ENCODE measurements at places on chromosomes 11 and 22. TPM values are rescaled to one million over a fixed set of nuclear protein-coding genes. Genes with fewer than 3 reads are reported as not detected.

DNA sequence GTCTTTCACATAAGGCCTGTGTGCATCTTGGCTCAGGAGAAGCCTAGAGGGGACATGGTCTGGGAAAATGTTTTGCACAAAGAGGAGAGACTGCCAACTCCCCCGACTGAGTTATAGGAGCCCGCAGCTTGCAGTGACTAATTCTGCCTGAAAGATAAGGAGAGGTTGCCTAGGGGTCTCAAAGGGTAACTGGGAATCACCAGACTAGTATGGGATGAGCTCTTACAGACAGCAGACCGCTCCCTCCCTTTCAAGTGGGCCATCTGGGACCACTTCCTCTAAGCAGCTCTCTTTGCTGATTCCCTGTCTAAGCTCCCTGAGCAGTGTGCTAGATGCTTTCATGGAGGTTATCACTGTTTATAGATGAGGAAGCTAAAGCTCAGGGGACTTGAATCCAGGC, 105.1 kb downstream of the TENM4 start:
- no peaks in the 10 kb centered on the region for H3K36me3 ChIP-seq
- DNase-seq: no peak
- H3K27ac ChIP-seq: no peak overlapping the region
- no peaks in the 10 kb centered on the region for H3K27me3 ChIP-seq
- H3K4me3 ChIP-seq: no peak overlapping the region

DNA sequence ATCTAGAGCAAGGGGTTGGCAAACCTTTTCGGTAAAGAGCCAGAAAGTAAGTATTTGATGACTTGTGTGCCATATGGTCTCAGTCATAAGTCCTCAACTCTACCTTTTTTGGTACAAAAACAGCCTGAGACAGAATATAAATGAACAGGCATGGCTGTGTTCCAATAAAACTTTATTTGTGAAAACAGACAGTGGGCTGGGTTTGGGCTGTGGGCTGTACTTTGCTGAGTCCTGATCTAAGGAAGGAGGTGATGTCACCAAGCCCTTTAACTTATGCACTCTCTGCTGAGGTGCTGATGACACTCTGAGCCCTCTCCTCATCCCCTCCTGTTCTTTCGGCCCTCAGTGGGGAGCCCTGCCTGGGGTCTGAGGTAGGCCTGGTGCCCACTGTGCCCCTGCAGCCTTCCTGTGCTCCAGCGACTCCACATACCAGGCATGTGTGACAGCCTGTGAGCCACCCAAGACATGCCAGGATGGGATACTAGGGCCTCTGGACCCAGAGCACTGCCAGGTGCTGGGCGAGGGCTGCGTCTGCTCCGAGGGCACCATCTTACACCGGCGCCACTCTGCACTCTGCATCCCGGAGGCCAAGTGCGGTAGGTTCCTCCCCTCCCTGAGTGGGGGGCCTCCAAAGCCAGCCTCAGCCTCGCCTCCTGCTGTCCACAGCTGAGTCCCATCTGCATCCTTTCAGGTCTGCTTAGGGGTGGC, 85.9 kb upstream of the MYOD1 start:
- no peak overlapping the region for H3K27ac ChIP-seq
- no peaks in the 10 kb centered on the region for H3K4me1 ChIP-seq
- no peak for DNase-seq
- no peak overlapping the region for H3K4me3 ChIP-seq

DNA sequence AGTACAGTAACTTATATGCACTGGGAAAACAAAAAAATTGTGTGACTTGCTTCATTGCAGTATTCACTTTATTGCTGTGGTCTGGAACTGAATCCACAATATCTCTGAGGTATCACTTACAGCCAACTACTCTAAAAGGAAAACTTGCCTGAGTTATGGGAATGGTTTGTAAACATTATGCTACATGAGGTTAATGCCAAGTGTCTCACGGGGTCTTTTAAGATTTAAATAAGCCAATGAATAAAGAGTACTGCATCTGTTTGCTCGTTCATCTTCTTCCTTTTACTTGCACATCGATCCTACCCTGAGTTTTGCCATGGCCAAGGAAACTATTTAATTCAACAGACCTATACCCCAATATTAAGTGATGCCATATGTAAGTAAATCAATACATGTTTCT, 72.0 kb upstream of the API5 start:
- DNase-seq: no peak
- no peaks in the 10 kb centered on the region for H3K36me3 ChIP-seq
- H3K27ac ChIP-seq: no peak overlapping the region

DNA sequence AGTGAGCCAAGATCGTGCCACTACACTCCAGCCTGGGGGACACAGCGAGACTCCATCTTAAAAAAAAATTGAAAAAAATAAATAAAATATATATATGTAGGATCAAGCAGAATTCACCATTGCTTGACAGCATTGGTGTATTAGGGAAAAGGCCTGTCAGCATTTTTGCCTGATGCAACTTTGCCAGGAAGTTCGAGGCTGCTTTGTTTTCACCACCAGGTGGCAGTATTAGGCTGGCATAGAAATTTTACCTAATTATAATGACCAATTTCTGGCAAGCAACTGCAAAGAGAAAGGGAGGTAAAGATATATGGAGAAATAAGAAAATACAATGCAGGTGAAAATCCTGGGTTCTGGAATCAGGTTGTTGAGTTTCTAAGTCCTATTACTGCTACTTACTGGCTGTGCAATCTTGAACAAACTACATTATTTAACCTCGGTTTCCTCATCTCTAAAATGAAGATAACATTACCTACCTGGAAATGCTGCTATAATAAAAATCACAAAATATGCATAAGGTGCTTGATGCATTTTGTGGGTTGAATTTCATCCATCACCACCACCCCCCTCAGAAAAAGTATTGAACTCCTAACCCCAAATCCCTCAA, 24.7 kb downstream of the LAYN start:
- no peaks in the 10 kb centered on the region for H3K27me3 ChIP-seq
- no peaks in the 10 kb centered on the region for H3K4me1 ChIP-seq
- no peak overlapping the region for H3K27ac ChIP-seq
- peak; percentile 77 for DNase-seq
- no peak overlapping the region for H3K4me3 ChIP-seq
- H3K36me3 ChIP-seq: no peaks in the 10 kb centered on the region

- peak overlapping the region; percentile 87 for H3K27ac ChIP-seq
- H3K4me3 ChIP-seq: no peak overlapping the region
- no peaks in the 10 kb centered on the region for H3K27me3 ChIP-seq
- no peaks in the 10 kb centered on the region for H3K36me3 ChIP-seq
These were observed 32.7 kb upstream of the GNB1L start for GRCh38 chr22:19887256-19887985.

DNA sequence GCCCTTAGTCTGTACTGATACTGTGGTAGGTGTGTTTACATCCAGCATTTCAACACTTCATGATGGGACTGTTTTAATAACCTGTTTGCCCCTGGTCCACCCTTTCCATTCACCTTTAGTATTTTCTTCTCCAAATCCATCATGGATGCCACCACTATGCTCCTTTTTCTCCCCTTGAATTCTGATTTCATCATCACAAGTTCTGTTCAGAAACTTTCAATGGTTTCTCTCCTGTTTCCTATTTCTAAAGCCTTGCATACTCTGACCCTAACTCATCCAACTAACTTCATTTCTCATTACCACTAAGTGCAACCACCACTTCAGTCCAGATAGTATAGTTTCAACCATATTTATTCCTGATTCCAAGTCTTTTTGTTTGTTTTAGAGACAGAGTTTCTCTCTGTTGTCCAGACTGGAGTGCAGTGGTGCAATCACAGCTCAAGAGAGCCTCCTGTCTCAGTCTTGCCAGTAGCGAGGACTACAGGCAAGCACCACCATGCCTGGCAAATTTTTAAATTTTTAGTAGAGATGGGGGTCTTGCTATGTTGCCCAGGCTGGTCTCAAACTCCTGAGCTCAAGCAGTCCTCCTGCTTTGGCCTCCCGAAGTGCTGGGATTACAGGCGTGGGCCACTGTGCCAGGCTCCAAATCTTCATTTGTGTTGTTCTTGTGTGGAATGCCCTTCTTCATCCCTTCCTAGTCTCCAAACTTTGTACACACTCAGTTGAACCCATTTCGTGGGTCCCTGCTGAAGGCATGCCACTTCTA, 1.2 kb upstream of the LIN7C start:
- no peak overlapping the region for H3K27ac ChIP-seq
- H3K4me3 ChIP-seq: no peak overlapping the region
- no peaks in the 10 kb centered on the region for H3K36me3 ChIP-seq
- H3K4me1 ChIP-seq: peaks cover 11% of the 10 kb centered on the region

DNA sequence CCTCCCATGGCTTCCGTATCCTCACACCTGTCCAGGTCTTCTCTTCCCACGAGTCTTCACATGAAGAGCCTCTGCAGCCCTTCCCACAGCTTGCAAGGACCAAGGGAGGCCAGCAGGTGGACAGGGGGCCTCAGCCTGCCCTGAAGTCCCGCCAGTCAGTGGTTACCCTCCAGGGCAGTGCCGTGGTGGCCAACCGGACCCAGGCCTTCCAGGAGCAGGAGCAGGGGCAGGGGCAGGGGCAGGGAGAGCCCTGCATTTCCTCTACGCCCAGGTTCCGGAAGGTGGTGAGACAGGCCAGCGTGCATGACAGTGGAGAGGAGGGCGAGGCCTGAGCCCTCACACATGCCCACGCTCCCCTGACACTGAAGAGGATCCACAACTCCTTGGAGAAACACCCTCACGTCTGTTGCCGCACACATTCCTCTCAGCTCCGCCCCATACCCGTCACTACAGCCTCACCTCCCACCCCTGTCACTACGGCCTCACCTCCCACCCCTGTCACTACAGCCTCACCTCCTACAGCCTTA, 8.3 kb downstream of the SSH3 start:
- H3K4me3 ChIP-seq: no peak overlapping the region
- H3K4me1 ChIP-seq: no peaks in the 10 kb centered on the region
- H3K27me3 ChIP-seq: no peaks in the 10 kb centered on the region
- no peak overlapping the region for H3K27ac ChIP-seq

- H3K4me3 ChIP-seq: no peak overlapping the region
- peak overlapping the region; percentile 24 for H3K27ac ChIP-seq
- no peaks in the 10 kb centered on the region for H3K36me3 ChIP-seq
- DNase-seq: peak; percentile 29
These were observed 16.7 kb upstream of the UCP3 start for GRCh38 chr11:74025467-74026166.

DNA sequence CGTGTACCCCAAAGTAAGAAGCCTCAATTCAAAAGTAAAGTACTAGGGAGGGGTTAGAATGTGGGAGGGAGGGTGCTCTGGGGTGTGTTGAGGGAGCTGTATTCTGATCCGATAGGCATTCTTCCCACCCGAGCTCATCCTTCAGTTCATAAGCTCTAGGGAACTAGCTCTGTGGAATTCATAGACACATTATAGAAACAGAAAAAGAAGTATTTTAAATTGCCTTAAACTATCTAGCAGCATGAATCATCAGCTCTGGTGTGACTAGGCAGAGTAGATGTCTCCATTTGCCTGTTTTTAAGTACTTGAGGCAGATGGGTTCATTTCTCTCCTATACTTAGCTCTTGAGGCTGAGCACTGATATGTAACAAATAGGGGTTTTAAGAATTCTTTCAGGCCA, 7.3 kb upstream of the SGSM3 start:
- peaks cover 35% of the 10 kb centered on the region for H3K36me3 ChIP-seq
- DNase-seq: no peak
- H3K4me1 ChIP-seq: peaks cover 10% of the 10 kb centered on the region
- no peak overlapping the region for H3K4me3 ChIP-seq

- H3K36me3 ChIP-seq: no peaks in the 10 kb centered on the region
- H3K4me1 ChIP-seq: no peaks in the 10 kb centered on the region
- no peak for DNase-seq
- H3K4me3 ChIP-seq: no peak overlapping the region
These were observed 22.5 kb upstream of the CLDN5 start for GRCh38 chr22:19546680-19547079.

- H3K4me3 ChIP-seq: no peak overlapping the region
- peaks cover 9% of the 10 kb centered on the region for H3K36me3 ChIP-seq
- peak; percentile 95 for DNase-seq
- peaks cover 32% of the 10 kb centered on the region for H3K4me1 ChIP-seq
- peak overlapping the region; percentile 90 for H3K27ac ChIP-seq
These were observed 3.4 kb downstream of the FADS3 start for GRCh38 chr11:61887839-61888494.

DNA sequence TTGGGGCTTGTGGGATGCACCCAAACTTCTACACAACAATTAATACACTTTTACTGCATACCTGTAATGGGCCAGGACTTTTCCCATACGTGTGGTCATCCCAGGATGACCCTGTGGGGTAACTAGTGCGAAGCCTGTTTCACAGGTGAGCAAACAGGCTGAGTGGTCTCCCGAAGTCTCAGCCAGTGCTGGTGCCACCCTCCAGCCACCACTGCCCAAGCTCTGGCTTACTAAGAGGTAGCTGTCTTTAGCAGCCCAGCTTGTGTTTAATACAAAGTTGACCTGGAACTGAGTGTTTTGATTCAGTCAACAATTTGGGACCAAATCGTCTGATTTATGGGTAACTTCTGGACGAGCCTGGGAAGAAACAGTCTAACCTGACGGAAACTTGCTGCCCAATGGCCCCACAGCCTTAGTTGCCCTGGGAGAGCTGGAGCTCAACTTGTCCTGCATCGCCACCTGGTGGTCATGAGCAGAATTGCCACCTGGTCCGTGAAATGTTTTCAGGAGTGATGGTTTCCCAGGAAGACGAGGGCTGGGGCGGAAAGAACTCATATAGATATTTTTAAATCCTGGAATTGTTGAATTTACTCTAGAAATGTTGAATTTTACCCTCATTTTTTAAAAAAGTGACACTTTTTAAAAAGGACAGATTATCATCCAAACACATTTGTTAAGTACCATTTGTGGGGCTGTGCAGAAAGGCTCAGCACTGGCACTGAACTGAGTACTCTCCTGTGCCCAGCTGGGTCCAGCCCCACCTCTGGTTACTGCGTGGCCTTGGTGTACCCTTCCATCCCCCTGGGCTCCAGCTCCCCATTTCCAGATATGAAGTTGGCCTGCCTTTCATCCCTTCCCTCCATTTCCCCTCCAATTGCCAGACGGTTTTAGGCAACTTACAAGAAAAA, 95.5 kb upstream of the PARVA start:
- no peak overlapping the region for H3K4me3 ChIP-seq
- peaks cover 27% of the 10 kb centered on the region for H3K4me1 ChIP-seq
- peak; percentile 81 for DNase-seq
- H3K27me3 ChIP-seq: no peaks in the 10 kb centered on the region

DNA sequence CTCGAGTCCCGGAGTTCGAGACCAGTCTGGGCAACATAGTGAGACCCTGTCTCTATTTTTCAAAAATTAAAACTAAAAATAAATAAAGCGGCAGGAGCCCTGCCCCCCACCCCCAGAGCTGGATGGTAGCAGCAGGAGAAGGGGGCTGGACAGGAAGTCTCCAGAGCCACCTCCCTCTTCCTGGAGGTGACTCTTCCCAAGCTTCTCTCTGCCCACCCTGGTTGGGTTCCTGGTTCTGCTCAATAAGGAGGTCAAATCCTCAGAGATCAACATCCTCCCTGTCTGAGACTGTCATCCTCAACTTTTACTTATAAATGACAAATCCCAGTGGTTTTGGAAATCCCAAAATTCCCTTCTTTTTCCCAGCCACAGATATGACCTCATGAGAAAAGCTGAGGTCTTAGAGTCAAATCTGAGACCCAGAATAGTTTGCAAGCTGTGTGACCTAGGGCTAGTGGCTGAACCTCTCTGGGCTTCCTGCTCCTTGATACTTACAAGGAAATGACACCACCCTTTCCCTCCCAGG, 987 bp downstream of the C1QTNF6 start:
- H3K4me3 ChIP-seq: peak overlapping the region; percentile 40
- DNase-seq: peak; percentile 37
- H3K27me3 ChIP-seq: no peaks in the 10 kb centered on the region
- H3K27ac ChIP-seq: peak overlapping the region; percentile 80

GRCh38 chr11:44535191-44535980, 30.1 kb upstream of the CD82 start:
- H3K4me3 ChIP-seq: no peak overlapping the region
- no peak for DNase-seq
- H3K27me3 ChIP-seq: peaks cover 2% of the 10 kb centered on the region
- H3K36me3 ChIP-seq: no peaks in the 10 kb centered on the region

The APOL1 gene
- 14.1 TPM for total RNA-seq

The TP53I11 gene
- 78.2 TPM for total RNA-seq

The FHIP1B gene
- 21.3 TPM for total RNA-seq
